Lower lobe of right lung (tissue), 2 donors: ENCODE measurements at places on chromosomes 16 and 17.

- DNase-seq: peak; percentile 37
Observed at GRCh38 chr17:9236286-9237052, 215.2 kb downstream of the NTN1 start.

GRCh38 chr17:75810216-75810615 is 25.6 kb downstream of the UNK start:
- DNase-seq: peak; percentile 10

- no peak for DNase-seq
Observed at GRCh38 chr16:56861092-56861610, 3.9 kb upstream of the SLC12A3 start.

GRCh38 chr17:7486181-7486580 is 2.0 kb downstream of the POLR2A start:
- DNase-seq: no peak

GRCh38 chr16:90072442-90073105 is 4.6 kb downstream of the PRDM7 start:
- DNase-seq: no peak

GRCh38 chr17:30720013-30720471 is 104.5 kb downstream of the CRLF3 start:
- peak; percentile 26 for DNase-seq

DNA sequence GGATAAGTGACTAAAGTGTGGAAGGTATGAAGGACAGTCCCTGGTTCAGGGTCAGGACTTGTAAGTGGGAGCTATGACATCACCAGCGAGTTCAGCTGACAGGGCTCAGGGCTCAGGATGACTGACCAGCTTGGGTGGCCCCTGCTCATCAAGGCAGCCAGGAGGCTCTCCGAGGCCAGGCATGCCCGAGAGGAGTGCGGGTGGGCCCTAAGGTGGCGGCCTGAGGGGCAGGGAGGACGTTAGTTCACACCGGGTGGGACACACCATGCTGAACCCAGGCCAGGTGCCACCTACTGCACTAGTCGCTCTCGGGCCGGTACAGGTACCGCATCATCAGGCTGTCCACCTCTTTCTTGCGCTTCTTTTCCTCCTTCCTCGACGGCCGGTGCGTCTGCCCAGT is 36.5 kb downstream of the PIPOX start:
- no peak for DNase-seq

DNA sequence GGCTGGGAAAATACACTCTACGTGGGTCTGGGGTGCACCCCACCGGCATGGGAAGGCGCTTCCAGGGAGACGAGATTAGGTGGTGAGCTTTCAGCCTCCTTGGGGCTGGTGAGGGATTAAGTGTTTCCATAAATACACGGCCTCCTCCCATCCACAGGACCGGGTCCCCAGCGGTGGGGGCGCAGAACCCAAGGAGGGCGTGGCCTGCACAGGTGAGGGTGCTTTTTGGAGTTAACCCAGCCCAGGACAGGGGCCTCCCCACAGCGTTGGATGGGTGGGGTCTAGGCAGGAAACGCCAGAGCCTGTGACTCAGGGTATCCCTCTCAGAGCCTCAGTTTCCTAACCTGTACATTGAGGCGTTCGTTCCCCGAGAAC is 1.1 kb downstream of the C16orf74 start:
- no peak for DNase-seq

GRCh38 chr17:78748048-78748729 is 33.9 kb downstream of the CYTH1 start:
- DNase-seq: peak; percentile 63

GRCh38 chr16:87806261-87806640 is 40.5 kb upstream of the KLHDC4 start:
- no peak for DNase-seq

GRCh38 chr17:7034955-7035590 is 742 bp upstream of the SLC16A13 start:
- no peak for DNase-seq

- DNase-seq: no peak
Observed at GRCh38 chr16:59188029-59188428, 453.9 kb upstream of the GOT2 start.

- DNase-seq: no peak
Observed at GRCh38 chr17:53227111-53227510, 595.6 kb upstream of the KIF2B start.

DNA sequence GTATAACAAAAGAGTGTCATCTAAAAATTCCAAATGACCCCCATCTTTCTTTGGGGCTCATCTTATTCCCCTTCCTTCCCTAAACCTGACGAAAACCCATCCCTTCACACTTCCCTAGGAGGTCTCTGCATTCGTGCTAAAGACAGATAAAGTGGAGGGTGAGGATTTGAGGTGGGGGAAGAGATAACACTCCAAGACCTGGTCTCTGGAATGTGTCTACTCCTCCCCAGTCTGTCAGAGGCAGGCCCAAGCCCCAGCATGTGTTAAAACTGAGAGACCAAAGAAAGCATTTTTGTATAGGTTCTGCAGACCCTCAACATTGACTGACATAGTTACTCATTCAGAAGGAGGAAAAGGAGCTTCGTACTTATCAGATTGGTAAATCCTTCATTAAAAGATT is 11.0 kb upstream of the LHX1 start:
- no peak for DNase-seq

GRCh38 chr16:75301804-75302203 is 50.4 kb upstream of the BCAR1 start:
- no peak for DNase-seq

- DNase-seq: no peak
Observed at GRCh38 chr17:64340557-64340956, 50.1 kb downstream of the PECAM1 start.

- no peak for DNase-seq
Observed at GRCh38 chr16:56744996-56745640, 15.2 kb downstream of the NUP93 start.
